ENCODE measurements at places on chromosomes 16 and 17.

- no peak for DNase-seq
These were observed 51.7 kb downstream of the PLXDC1 start for GRCh38 chr17:39099663-39100286.

DNA sequence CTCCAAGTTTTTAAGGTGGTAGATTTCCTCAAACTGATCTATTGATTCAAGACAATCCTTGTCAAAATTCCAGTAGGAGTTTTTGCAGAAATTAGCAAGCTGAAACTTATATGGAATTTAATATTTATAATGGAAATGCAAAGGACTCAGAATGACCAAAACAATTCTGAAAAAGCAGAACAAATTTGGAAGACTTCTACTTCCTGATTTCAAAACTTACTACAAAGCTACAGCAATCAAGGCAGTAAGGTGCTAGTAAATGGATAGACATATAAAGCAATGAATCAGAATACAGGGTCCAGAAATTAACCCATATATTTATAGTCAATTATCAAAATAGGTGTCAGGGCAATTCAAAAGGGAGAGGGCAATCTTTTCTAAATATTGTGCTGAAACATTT lies 11.8 kb upstream of the IL21R start:
- no peak for DNase-seq

- no peak for DNase-seq
These were observed 4.7 kb upstream of the RBBP6 start for GRCh38 chr16:24534620-24535019.

DNA sequence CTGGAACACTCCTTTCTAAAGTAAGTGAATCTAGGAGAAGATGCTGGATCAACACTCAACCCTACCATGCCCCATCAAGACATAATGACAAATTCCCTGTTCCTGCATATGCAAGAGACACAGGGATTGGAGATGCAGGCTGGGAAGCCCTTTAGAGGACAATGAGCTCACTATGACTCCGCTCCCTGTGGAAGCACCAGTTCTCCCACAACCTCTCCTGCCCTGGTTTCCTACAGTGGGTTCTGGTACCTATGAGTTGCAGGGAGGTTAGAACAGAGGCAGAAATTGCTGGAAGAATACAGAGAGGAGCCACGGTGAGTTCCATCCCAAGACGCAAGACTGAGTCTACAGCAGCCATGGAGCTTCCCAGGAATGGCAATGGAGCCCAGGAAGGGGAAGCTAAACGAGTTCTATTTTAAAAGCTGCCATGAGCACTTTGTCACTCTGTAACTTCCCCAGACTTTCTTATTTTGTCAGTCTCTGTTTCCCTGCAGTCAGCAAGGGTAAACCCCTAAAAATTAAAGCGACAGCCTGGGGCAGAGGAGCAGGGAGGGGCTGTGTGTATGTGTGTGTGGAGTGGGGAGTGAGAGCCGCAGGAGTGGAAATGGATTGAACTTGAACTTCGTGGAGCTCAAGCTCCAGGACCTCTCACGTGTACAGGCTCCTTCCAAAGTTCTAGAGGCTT lies 42.3 kb upstream of the PIK3R6 start:
- DNase-seq: no peak

DNA sequence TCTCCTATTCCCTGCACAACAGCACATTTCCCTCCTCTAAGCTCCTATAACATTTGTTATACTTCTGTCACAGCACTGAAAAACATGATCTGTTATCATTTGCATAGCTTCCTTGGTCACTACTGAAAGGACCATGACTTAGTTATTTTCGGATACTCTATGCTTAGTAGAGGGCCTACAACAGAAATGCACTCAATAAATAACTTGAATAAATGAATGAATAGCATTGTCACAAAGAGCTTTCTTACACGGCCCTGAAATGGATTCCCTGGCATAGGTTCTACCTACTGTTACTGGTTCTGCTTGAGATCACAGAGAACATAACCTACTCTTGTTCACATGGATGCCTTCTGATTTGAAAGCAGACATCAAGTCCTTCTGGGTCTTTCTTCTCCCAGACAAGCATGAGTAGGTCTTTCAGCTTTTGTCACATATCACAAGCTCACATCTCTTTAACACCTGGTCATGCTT lies 41.6 kb downstream of the MYO1D start:
- no peak for DNase-seq

Data from activated B cell treated with CpG ODN at 0.5 μM for 24 hours (primary cell).